Suprapubic skin (tissue), 4 donors: ENCODE measurements at places on chromosomes 3 and 15. TPM values are rescaled to one million over a fixed set of nuclear protein-coding genes. Genes with fewer than 3 reads are reported as not detected.
A peak's percentile ranks its signal among the peaks of the same experiment; 100 is the strongest.

Gene CTXND1
- total RNA-seq: 0.49 TPM

DNA sequence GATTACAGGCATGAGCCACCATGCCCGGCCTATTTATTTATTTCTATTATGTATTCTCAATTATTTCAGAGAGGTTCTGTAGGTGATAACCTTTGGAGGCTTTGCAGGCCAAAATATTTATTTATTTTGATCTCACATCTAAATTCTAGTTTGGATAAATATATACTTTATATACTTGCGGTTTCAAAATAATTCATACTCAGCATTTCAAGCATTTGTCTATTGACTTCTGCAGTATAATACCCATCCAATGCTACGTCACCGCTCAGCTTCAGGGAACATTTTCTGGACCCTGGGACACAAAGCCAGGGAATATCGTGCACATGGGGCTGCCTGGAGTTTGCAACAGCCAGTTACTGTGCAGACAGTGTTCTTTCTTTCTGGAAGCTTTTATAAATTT, 22.6 kb downstream of the CGGBP1 start:
- H3K36me3 ChIP-seq: no peaks in the 10 kb centered on the region
- DNase-seq: no peak

DNA sequence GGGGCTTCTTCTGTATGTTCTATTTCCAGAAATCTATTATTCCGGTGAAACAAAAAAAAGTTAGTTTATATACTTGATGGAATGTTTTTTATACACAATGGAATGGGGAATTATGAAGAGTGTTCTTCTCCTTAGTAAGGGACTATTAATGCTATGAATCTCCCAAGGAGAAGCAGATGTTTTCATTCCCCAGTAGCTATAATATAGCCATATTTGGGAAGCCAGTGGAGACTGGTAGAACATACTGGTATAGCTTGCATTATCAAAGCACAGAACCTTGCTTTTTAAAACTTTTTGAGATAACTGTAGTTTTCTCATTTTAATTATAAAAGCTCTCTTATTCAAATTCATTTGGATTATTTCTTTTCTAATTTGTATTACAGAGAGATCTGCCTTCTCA, 38.3 kb downstream of the ADGRG7 start:
- H3K4me1 ChIP-seq: peaks cover 5% of the 10 kb centered on the region
- H3K36me3 ChIP-seq: no peaks in the 10 kb centered on the region
- no peak for DNase-seq
- no peak overlapping the region for H3K27ac ChIP-seq

Gene NPAP1
- not detected for total RNA-seq

GRCh38 chr3:58009749-58010535, 1.7 kb downstream of the FLNB start:
- peaks cover 72% of the 10 kb centered on the region for H3K4me1 ChIP-seq
- H3K36me3 ChIP-seq: no peaks in the 10 kb centered on the region
- DNase-seq: no peak
- H3K27ac ChIP-seq: peak overlapping the region; percentile 89

DNA sequence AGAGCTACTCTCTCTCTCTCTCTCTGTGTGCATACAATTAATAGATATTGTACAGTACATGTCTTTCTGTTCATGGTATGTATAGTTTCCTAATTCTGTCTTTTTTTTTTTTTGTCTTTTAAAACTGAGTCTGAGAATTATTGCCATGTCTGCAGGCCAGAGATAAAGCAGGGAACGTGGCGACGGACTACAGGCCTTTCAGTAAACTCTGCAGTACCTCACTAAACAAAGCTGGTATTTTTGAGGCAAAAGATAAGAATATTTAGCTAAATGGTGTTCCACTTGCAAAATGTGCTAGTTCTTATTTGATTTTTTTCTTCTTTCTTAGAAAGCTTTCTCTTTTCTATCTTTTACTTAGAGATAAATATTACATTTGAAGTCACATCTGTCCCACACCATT, 44.0 kb upstream of the EHHADH start:
- peaks cover 3% of the 10 kb centered on the region for H3K4me1 ChIP-seq
- DNase-seq: no peak
- H3K27me3 ChIP-seq: no peaks in the 10 kb centered on the region
- no peak overlapping the region for H3K27ac ChIP-seq

GRCh38 chr3:134663721-134664456, 13.1 kb upstream of the KY start:
- H3K4me3 ChIP-seq: no peak overlapping the region
- H3K4me1 ChIP-seq: no peaks in the 10 kb centered on the region
- H3K27ac ChIP-seq: no peak overlapping the region
- peak; percentile 40 for DNase-seq
- H3K27me3 ChIP-seq: no peaks in the 10 kb centered on the region
- no peaks in the 10 kb centered on the region for H3K36me3 ChIP-seq

Gene RETNLB
- total RNA-seq: not detected

Gene PTH1R
- 1.1 TPM for total RNA-seq

Gene CACNA1D
- 28.2 TPM for total RNA-seq

- DNase-seq: no peak
- H3K27me3 ChIP-seq: no peaks in the 10 kb centered on the region
- no peak overlapping the region for H3K27ac ChIP-seq
- H3K4me3 ChIP-seq: no peak overlapping the region
These were observed 100.1 kb upstream of the LPP start for GRCh38 chr3:188053710-188054380.

DNA sequence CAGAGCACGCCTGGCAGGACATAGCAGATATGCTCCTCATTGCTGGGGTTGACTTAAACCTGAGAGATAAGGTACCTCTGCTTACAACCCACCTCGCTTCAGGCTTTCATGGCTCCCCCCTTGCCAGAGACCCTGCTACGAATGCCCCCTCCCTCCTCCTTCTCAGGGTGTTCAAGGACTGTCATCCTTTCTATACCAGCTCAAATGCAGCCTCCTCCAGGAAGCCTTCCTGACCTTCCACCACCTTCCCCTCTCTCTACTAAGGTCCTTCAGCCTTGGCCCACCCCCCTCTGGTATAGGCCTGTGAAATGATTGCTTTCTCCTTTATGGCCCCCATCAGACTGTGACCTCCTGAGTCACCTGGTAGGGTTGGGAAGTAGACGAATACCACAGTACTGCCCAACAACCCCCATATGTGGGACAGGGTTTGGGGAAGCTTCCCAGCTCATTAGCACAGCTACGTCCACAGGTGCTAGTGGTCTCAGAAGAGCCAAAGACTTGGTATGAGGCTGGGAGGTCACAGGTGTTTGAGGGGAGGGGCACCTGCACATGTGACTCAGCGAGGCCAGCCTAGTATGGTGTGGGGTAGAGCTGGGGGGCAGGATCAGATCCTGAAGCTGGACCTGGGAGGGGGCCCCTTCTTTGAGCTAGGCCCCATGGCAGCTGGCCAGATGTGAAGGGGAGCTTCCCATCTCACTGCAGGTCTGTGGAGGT, 32.0 kb downstream of the ANKDD1A start:
- H3K4me3 ChIP-seq: no peak overlapping the region
- H3K36me3 ChIP-seq: peaks cover 6% of the 10 kb centered on the region
- H3K27me3 ChIP-seq: no peaks in the 10 kb centered on the region
- H3K27ac ChIP-seq: no peak overlapping the region

GRCh38 chr3:101077361-101078011, 84.3 kb upstream of the ABI3BP start:
- no peak overlapping the region for H3K4me3 ChIP-seq
- DNase-seq: no peak
- H3K27ac ChIP-seq: no peak overlapping the region
- H3K27me3 ChIP-seq: no peaks in the 10 kb centered on the region
- no peaks in the 10 kb centered on the region for H3K36me3 ChIP-seq

GRCh38 chr15:79953951-79954444, 17.0 kb downstream of the BCL2A1 start:
- no peak overlapping the region for H3K4me3 ChIP-seq
- no peak overlapping the region for H3K27ac ChIP-seq
- no peaks in the 10 kb centered on the region for H3K27me3 ChIP-seq
- H3K36me3 ChIP-seq: no peaks in the 10 kb centered on the region

DNA sequence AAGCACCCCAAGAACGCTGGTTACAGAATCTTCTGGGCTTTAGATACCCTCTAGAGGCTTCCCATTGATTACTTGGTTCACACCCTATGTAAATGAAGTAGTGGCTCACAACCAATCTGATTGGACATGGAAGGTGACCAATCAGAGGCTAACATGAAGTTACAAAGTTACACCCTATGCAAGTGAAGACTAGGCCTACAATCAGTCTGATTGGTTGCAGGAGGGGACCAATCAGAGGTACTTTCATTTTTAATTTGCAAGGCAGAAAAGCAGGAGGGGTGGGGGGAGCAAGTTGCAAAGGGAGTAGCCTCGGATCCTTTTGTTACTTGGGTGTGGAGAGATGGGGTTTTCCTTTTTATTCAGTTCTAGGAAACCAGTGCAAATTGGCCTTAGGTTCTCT, 11.1 kb upstream of the RTP2 start:
- H3K36me3 ChIP-seq: no peaks in the 10 kb centered on the region
- no peaks in the 10 kb centered on the region for H3K4me1 ChIP-seq
- DNase-seq: no peak
- no peak overlapping the region for H3K4me3 ChIP-seq
- H3K27me3 ChIP-seq: no peaks in the 10 kb centered on the region

DNA sequence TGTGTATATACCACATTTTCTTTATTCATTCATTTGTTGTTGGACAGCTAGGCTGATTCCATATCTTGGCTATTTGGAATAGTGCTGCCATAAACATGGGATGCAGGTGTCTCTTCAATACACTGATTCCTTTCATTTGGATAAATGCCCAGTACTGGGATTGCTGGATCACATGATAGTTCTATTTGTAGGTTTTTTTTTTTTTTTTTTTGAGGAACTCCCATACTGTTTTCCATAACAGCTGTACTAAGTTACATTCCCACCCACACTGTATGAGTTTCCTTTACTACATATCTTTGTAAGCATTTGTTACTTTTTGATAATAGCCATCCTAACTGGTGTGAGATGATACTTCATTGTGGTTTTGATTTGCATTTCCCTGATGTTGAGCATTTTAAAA, 437.7 kb downstream of the DIPK2A start:
- no peaks in the 10 kb centered on the region for H3K4me1 ChIP-seq
- no peak overlapping the region for H3K4me3 ChIP-seq
- no peaks in the 10 kb centered on the region for H3K36me3 ChIP-seq
- no peak for DNase-seq
- H3K27me3 ChIP-seq: no peaks in the 10 kb centered on the region

Gene HES1
- total RNA-seq: 128 TPM

GRCh38 chr3:137035631-137036030, 77.8 kb downstream of the IL20RB start:
- no peak overlapping the region for H3K27ac ChIP-seq
- H3K27me3 ChIP-seq: no peaks in the 10 kb centered on the region
- no peak for DNase-seq
- H3K4me1 ChIP-seq: peaks cover 3% of the 10 kb centered on the region

- H3K4me3 ChIP-seq: no peak overlapping the region
- no peaks in the 10 kb centered on the region for H3K4me1 ChIP-seq
- DNase-seq: no peak
- H3K27ac ChIP-seq: no peak overlapping the region
These were observed 321.8 kb downstream of the ULK4 start for GRCh38 chr3:41640076-41640475.

Gene SCAANT1
- total RNA-seq: not detected

GRCh38 chr3:29708884-29709283, 428.0 kb downstream of the RBMS3 start:
- no peak overlapping the region for H3K27ac ChIP-seq
- no peaks in the 10 kb centered on the region for H3K27me3 ChIP-seq
- no peaks in the 10 kb centered on the region for H3K4me1 ChIP-seq

- no peak overlapping the region for H3K27ac ChIP-seq
- no peaks in the 10 kb centered on the region for H3K36me3 ChIP-seq
- H3K4me3 ChIP-seq: no peak overlapping the region
- no peak for DNase-seq
- no peaks in the 10 kb centered on the region for H3K27me3 ChIP-seq
These were observed 385.9 kb upstream of the BCHE start for GRCh38 chr3:166223120-166223519.

- no peaks in the 10 kb centered on the region for H3K4me1 ChIP-seq
- DNase-seq: no peak
- no peaks in the 10 kb centered on the region for H3K27me3 ChIP-seq
- peaks cover 8% of the 10 kb centered on the region for H3K36me3 ChIP-seq
These were observed 165.0 kb downstream of the FEZF2 start for GRCh38 chr3:62208385-62208784.

Gene CLRN1
- total RNA-seq: not detected

DNA sequence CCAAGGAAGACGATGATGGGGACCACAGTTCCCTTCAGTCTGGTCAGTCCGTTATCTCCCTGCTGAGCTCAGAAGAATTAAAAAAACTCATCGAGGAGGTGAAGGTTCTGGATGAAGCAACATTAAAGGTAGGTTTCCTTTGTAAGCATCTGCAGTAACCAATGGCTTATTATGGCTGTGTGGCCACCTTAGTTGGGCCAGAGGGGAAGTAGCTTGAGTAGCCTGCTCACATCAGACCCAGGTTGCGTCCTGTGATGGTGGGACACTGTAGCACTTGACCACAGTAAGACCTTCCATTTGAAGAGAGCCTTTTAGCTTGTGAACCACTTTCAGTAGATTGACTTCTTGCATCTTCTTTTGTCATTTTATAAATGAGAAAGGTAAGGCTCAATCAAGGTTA, 22.6 kb downstream of the STARD5 start:
- no peak for DNase-seq
- H3K27ac ChIP-seq: no peak overlapping the region
- H3K4me3 ChIP-seq: no peak overlapping the region
- peaks cover 63% of the 10 kb centered on the region for H3K4me1 ChIP-seq
- H3K36me3 ChIP-seq: peaks cover 56% of the 10 kb centered on the region

DNA sequence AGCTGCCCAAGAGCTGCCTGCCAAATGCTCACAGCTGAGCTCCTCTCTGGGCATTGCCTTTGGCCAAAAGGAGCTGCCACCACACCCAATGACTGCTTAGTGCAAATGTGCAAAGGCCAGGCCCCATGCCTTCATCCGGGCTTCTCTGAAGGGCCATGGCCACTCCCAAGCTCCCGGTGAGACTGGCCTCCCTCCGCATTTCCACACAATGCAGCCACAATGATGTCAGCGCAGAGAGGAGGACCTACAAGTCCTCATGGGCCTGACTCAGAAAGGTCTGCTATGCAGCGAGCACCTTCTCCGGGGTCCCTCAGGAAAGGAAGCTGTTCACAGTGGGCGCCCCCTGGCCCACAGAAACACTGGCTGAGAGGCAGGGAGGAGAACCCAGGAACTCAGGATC, 12.7 kb downstream of the OXTR start:
- peak; percentile 57 for DNase-seq
- H3K27me3 ChIP-seq: no peaks in the 10 kb centered on the region
- peaks cover 2% of the 10 kb centered on the region for H3K4me1 ChIP-seq
- H3K27ac ChIP-seq: no peak overlapping the region

GRCh38 chr15:31085359-31085758, 16.2 kb downstream of the TRPM1 start:
- H3K36me3 ChIP-seq: no peaks in the 10 kb centered on the region
- DNase-seq: no peak
- H3K4me3 ChIP-seq: no peak overlapping the region
- no peaks in the 10 kb centered on the region for H3K27me3 ChIP-seq
- no peak overlapping the region for H3K27ac ChIP-seq
- H3K4me1 ChIP-seq: peaks cover 36% of the 10 kb centered on the region

Gene COL6A5
- 2.1 TPM for total RNA-seq
